Left renal cortex interstitium (tissue), 4 donors: ENCODE measurements at places on chromosomes 1 and 21. TPM values are rescaled to one million over a fixed set of nuclear protein-coding genes. Genes with fewer than 3 reads are reported as not detected.

DNA sequence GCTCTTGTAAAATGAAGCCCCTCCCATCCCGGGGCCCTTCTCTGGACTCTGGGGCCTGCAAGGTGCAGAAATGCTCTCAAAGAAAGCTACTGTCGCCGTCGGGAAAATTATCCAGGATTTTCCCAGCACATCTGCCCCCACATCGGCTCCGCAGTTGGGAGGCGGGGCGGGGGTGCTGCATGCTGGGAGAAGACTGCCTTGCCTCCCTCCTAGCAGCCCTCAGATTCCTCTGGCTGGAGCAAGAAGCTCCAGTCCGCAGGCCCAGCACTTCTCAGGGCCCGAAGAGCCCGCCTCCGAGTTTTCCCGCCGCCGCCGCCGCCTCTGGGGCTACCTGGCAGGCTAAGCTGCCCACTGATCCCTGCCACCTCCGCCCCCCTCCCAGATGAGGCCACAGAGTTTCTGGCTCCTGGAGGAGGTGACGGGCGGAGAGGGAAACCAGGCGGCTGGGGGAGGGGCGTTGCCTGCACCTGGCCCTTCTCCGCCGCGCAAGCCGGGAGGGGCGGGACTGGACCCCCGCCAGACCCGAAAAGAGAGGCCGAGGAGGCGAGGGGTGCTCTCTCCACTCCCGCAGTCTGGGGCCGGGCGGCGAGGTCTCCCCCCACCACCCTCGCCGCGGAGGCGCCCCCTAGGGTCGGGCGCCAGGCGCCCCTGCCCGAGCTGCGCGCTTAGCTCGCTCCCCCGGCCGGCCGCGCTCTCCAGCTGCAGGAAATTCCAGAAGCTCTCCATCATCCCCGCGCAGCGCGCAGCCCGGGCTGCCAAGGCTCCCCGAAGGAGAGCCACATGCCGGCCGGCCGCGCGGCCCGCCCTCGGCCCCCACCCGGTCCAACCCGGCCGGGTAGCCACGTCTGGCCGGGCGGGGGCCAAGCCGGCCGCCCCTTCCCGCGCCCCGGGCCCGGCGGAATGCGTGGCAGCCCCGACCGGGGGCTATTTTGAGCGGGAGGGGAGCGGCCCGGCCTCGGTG, 28.8 kb downstream of the AHDC1 start:
- DNase-seq, result no peak

TMCO1 gene
- 146 TPM for polyA plus RNA-seq

GRCh38 chr1:183721041-183721440, 67.9 kb upstream of the APOBEC4 start:
- no peak for DNase-seq

DNA sequence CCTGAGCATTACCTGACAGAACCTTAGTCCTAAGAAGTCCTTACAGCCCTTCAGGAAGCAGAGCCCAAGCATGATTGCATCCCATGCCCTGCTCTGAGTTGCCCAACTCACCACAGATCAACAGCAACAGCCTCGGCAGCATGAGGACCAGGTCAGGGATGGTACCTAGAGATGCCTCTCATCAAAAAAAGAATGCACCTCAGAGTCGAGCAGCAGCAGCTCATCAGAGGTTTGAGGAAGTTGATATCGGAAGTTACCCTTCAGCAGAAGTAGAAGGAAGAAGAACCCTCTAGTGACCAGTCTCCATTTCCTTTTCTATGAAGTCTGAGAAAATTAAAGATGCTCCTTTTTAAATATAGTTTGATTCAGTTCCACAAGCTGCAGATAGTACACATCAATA, at the start of gene FCRL1:
Gene FCRL1, minus strand, starts transcription at position 225 of the 400 bp plus-strand sequence. Its CDS starts 83 bp downstream, at position 142.
- DNase-seq, result no peak

GRCh38 chr1:93576346-93576745, 105.3 kb downstream of the BCAR3 start:
- no peak for DNase-seq

OR2T11 gene
- polyA plus RNA-seq, result not detected

DNA sequence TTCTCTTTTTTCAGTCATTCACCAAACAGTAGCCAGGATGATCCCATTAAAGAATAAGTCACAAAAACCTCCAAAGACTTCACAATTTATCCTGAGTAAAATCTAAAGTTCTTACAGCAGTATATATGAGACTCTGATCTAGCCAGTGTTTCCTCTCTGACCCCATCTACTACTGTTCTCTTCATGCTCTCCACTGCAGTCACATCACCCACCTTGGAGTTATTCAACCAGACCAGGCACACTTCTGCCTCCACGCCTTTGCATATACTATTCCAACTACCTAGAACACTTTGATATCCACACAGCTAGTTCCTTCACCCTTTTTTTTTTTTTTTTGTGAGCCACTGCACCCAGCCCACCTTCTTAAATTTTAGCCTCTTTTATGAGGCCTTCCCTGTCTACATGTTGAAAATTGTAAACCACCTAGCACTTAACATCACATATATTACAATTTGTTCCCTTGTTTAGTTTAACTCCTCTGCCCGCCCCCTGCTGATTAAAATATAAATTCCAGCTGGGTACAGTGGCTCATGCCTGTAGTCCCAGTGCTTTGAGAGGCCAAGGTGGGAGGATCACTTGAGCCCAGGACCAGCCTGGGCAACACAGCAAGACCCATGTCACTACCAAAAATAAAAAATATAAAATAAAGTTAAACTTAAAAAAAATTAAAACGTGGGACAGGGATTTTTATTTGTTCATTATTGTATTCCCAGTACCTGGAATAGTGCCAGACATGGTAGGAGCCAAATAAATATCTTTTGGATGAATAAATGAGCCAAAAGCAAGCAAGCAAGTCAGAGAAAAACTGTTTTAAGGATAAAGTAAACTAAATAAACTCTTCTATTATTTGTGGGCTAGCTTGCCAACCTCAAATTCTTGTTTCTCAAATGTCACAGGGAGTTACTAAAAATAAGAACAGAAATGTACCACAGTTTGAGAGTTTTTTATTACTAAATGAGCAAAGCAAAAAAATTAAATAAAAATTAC, 35.2 kb upstream of the MUTYH start:
- no peak for DNase-seq

GRCh38 chr1:177145106-177146070, 19.1 kb downstream of the ASTN1 start:
- DNase-seq, result no peak

DNA sequence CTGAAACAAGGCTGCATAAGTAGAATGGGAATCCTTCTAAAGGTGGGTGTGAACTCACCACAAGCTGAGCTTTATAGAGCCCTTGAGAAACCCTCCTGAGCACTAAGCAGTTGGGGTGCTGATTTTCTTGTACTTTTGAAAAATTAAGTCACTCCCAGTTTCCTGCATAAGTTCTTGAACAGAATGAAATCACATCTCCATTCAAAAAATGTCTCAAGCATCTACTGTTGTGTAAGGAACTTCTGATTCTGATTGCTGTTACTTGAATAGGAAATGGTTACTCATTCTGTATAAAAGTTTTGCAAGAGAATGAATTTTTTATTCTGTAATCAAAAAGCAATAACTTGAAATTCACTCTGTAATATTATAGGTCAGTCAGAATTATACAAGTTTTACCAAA, 50.8 kb upstream of the WNT2B start:
- no peak for DNase-seq

DNA sequence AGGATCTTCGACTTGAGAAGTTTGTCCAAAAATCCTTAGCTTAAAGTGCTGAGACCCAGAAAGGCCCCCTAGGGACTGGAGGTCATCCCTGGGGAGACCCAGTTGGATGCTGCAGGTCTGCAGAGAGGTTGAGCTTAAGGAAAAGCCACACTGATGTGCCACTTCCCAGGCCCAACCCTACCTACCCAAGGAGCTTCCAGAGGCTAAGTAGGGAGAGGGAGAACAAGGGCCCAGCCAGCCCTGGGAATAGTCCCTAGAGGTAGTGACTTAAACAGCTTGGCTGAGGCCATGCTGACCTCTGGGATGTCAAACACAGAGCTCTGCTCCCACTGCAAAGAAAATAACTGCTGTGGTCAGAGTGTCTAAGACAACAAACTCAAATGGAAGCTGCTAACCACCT, 693.7 kb downstream of the MATN1 start:
- DNase-seq, result no peak
